Aorta (tissue), 5 donors: ENCODE measurements at places on chromosomes 7 and 10.

DNA sequence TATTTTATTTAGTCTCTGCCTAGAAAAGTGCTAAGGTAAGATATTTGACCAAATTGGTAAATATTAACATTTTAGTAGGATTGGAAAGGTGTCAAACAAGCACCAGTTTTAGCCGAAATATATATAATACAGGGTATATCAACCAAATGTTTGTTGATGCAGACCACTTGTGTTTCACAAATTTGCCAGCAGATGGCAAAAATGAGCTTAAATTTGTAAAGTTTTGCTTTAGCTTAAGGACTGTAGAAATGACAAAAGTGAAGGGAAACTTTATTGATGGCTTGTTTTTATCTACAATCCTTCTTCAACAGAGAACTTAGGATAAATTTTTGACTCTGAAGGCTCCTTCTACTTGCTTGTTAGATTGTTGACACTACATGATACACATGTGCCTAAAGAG is 4.8 kb upstream of the POLR1F start:
- no peak for DNase-seq

GRCh38 chr10:14086596-14086995 is 244.1 kb downstream of the FRMD4A start:
- DNase-seq = no peak

- no peak for DNase-seq
These were observed 634 bp upstream of the OR9A4 start for GRCh38 chr7:141915565-141915964.

- DNase-seq = no peak
These were observed 5.0 kb downstream of the NUP205 start for GRCh38 chr7:135562720-135563119.

DNA sequence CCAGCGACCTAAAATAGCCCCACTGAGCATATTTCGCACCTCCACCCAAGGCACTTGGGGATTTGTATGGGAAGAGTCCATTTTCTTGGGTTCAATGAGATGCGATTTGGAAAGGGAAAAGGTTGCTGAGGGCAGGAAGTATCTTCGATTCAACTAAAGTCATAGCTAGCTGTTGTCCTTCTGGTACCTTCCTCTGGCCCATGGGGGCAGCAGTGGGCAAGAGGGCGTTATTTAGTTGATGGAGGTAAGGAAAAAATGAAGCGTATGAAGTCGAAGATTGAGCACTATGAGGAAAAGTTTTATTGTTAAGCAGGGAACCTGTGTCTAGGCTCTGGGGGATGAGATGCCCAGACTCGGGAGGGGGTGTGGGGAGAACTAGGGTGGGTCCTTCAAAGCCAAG is 135.4 kb downstream of the EVX1 start:
- no peak for DNase-seq

GRCh38 chr10:64547168-64547567 is 1026.0 kb downstream of the REEP3 start:
- no peak for DNase-seq

GRCh38 chr7:154767142-154767541 is 235.8 kb downstream of the PAXIP1 start:
- DNase-seq = peak; percentile 31

DNA sequence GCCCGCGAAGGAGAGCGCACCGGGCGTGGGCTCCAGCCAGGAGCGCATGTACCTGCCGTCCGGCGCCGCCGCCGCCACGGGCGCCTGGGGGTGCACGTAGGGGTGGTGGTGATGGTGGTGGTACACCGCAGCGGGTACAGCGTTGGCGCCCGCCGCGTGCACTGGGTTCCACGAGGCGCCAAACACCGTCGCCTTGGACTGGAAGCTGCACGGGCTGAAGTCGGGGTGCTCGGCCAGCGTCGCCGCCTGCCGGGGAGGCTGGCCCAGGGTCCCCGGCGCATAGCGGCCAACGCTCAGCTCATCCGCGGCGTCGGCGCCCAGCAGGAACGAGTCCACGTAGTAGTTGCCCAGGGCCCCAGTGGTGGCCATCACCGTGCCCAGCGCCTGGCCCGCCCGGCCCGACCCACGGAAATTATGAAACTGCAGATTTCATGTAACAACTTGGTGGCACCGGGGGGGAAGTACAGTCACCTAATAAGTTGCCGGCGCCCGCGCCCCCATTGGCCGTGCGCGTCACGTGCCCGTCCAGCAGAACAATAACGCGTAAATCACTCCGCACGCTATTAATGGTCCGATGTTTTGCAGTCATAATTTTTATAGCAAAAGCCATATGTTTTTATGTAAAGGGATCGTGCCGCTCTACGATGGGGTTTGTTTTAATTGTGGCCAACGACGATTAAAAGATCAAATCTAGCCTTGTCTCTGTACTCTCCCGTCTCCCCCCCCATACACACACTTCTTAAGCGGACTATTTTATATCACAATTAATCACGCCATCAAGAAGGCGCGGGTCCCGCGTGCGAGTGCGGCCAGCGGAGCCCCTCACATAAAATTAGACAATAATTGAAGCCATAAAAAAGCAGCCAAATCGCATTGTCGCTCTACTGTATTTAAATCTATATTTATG is at the start of gene HOXA9:
HOXA9 (minus strand) TSS at position 449 of the 907 bp plus-strand sequence; CDS start at position 369, 80 bp downstream.
- DNase-seq = peak; percentile 96

DNA sequence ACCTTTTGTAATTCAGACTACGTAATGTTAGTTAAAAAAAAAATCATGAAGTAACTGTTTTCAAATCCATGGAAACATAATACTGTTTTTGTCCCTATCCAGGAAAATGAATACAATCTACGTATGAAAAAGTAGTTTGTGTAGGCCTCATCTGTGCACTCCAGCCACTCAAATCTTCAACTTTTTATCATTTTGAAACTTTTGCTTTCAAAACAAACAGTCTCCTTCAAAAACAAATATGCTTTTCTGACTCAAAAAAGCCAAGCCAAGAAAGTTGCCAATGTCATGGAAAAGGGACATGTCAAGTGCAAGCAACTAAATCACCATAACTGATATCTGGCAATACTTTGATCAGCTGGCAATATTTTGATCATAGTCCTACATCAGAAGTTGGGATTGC is 13.1 kb downstream of the THNSL1 start:
- no peak for DNase-seq

DNA sequence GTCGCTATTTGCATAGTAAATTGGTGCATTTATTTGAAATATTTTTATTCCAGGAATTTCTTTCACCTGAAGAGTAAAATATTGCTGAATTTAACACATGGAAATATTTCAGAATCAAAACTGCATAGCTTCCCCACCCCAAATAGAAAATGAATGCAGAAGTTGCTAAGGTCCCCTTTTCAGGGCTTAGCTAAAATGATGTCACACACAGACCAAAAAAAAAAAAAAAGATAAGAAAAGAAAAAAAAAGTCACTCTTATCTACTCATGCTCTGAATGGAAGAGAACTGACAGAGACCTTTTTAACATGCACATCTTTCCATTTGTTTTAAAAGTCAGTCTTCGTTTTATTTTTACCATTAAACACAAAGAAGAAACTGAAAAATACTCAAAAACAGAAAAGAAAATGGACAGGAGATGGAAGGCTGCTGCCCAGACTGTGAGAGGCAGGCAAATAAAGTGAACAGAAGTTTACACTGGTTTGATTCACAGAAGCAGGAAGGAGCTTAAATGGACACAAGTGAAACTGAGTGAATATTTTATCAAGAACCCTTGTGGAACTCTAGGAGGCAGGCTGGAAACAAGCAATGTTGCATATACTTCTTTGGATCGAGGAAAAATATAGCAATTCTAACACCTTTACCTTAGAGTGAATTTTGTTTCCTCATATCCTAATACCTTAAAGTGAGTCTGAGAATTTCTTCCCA is 32.0 kb downstream of the PSMC2 start:
- DNase-seq = no peak

- DNase-seq = no peak
These were observed 116.4 kb upstream of the RPA3 start for GRCh38 chr7:7834761-7835160.

- no peak for DNase-seq
These were observed 871 bp upstream of the GTF2IRD1 start for GRCh38 chr7:74452748-74453321.

DNA sequence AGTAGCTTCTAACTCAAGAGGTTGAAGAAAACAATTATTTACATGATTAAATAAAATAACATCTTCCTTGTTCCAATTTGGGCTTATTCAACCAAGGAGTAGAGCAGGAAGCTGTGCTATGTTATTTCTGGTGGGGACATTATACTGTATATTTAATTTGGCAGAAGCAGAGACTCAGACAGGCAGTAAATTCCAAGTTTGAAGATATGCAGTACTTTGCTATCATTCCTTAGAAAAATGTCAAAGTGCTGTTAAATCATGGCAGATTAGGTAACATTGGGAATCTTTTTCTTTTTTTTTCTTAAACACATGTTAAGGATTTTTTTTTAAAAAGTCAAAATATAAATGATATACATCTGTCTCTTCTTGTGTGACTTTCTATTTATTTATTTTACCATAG is 190.1 kb downstream of the SUGCT start:
- DNase-seq = no peak

- no peak for DNase-seq
These were observed 348.4 kb upstream of the NPSR1 start for GRCh38 chr7:34309584-34309983.

GRCh38 chr10:21522631-21523406 is 2.7 kb downstream of the SKIDA1 start:
- DNase-seq = no peak

GRCh38 chr10:22912763-22913384 is 15.0 kb upstream of the ARMC3 start:
- no peak for DNase-seq

GRCh38 chr7:24411226-24411625 is 127.2 kb downstream of the NPY start:
- no peak for DNase-seq

GRCh38 chr10:22605168-22605567 is 109.2 kb downstream of the PIP4K2A start:
- DNase-seq = no peak
